Activated naive CD8-positive, alpha-beta T cell treated with anti-CD3 and anti-CD28 coated beads for 36 hours (primary cell): ENCODE measurements at places on chromosomes 7 and 10. TPM values are rescaled to one million over a fixed set of nuclear protein-coding genes. Genes with fewer than 3 reads are reported as not detected.

Gene PCGF6
- total RNA-seq: 19.9 TPM

Gene DHX32
- 27.8 TPM for total RNA-seq

GRCh38 chr10:8066124-8066523, 11.6 kb downstream of the GATA3 start:
- DNase-seq: no peak
- peak overlapping the region; percentile 25 for H3K4me3 ChIP-seq
- H3K27ac ChIP-seq: peak overlapping the region; percentile 65
- H3K27me3 ChIP-seq: no peaks in the 10 kb centered on the region
- peaks cover 72% of the 10 kb centered on the region for H3K4me1 ChIP-seq
- peaks cover 73% of the 10 kb centered on the region for H3K36me3 ChIP-seq

DNA sequence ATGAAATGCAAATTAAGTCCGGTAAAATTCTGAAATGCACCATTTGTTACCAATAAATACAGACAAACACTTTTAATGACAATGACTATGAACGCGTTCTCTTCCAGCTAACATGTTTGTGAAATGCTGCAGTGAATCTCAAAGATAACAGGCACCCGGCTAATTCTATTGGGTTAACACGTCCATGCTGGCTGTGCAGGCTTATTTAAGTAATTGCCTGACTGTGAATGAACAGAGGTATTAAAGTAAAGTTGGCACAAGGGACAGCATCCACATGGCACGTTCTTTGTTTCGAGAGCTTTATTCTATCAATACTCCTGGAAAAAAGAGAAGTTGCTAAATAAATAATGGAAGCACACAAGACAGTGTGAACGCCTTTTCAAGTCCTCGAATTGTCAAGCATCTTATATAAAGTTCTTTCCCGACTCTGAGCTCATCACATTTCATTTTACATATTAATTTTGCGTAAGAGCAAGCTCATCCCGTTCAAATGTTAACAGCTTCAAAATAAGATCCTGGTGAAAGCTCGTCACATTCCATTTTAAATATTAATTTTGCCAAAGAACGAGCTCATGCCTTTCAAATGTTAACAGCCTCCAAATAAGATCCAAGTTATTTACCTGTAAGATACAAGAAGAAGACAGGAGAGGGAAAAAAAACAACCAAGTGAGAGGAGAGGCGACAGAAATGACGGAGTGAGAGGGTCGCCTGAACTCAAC, 111.3 kb upstream of the RHEB start:
- H3K27me3 ChIP-seq: no peaks in the 10 kb centered on the region
- H3K4me3 ChIP-seq: peak overlapping the region; percentile 81
- peaks cover 5% of the 10 kb centered on the region for H3K36me3 ChIP-seq
- no peak for DNase-seq
- H3K4me1 ChIP-seq: peaks cover 24% of the 10 kb centered on the region
- H3K27ac ChIP-seq: peak overlapping the region; percentile 62

- H3K27ac ChIP-seq: no peak overlapping the region
- peaks cover 4% of the 10 kb centered on the region for H3K4me1 ChIP-seq
- H3K36me3 ChIP-seq: peaks cover 17% of the 10 kb centered on the region
- DNase-seq: peak; percentile 64
Observed at GRCh38 chr7:30445770-30446169, 32.8 kb downstream of the NOD1 start.

GRCh38 chr7:131189488-131189887, 138.2 kb upstream of the MKLN1 start:
- peak overlapping the region; percentile 25 for H3K4me3 ChIP-seq
- H3K27me3 ChIP-seq: no peaks in the 10 kb centered on the region
- peak overlapping the region; percentile 93 for H3K27ac ChIP-seq
- peaks cover 42% of the 10 kb centered on the region for H3K4me1 ChIP-seq
- H3K36me3 ChIP-seq: peaks cover 5% of the 10 kb centered on the region
- DNase-seq: peak; percentile 18

GRCh38 chr7:107874605-107875446, 16.2 kb upstream of the DLD start:
- peak; percentile 35 for DNase-seq
- H3K4me3 ChIP-seq: no peak overlapping the region
- no peaks in the 10 kb centered on the region for H3K27me3 ChIP-seq
- H3K27ac ChIP-seq: no peak overlapping the region
- no peaks in the 10 kb centered on the region for H3K36me3 ChIP-seq
